Cardiac septum (tissue), 1 donor: ENCODE measurements at places on chromosomes 4 and X. TPM values are rescaled to one million over a fixed set of nuclear protein-coding genes. Genes with fewer than 3 reads are reported as not detected.

The PLP1 gene
- 2.2 TPM for total RNA-seq

The SLC4A4 gene
- total RNA-seq: 22.0 TPM

DNA sequence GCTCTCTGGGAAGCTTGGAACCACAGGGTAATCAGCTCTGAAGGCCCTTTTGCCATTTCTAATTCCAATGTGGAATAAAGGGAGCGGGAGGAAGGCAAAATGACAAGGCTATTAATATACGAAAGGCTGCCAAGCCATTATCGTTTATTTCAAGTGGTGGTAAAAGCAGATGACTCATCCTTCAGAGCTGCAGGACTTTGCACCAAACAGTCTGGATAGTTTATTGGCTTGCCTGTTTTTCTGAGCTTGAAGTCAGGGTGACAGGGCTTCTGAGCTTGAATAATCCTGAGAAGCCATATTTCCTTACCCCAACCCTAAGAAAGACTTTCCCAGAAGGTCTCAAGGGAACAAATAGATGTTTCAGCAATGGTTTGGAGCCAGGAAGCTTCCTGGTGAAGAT, 7.7 kb upstream of the GABRE start:
- no peak for DNase-seq

- DNase-seq: no peak
These were observed 29.8 kb downstream of the PRSS12 start for GRCh38 chr4:118322831-118323502.

The OTC gene
- not detected for total RNA-seq

The NOX1 gene
- total RNA-seq: not detected

DNA sequence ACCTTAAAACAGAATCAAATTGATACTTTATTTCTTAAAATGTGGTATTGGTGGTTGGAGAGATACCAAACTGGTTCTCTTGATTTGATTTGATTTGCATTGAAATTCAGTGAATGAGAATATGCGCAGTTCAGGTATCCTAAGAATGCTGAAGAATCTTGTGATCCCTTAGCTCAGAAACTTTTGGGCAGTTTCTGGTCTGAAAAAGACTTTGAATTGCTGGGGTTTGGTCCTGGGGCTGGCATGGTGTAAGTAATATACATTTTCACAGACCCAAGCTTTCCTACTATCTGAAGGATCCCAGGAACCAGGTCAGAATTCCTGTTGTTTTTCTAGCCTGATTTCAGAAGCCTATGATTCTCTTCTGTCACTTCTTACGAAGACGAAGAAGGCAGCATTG, 6.6 kb downstream of the RAB33B start:
- no peak for DNase-seq

GRCh38 chr4:22237155-22237751, 278.6 kb downstream of the ADGRA3 start:
- DNase-seq: no peak

DNA sequence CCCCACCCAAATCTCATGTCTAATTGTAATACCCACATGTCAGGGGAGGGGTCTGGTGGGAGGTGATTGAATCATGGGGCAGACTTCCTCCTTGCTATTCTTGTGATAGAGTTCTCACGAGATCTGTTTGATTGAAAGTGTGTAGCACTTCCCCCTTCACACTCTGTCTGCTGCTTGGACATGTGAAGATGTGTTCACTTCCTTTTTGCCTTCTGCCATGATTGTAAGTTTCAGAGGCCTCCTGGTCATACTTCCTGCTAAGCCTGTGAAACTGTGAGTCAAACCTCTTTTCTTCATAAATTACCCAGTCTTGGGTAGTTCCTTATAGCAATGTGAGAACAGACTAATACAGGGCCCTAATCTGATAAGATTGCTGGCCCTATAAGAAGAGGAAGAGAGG, 1514.8 kb downstream of the RPA4 start:
- no peak for DNase-seq

- no peak for DNase-seq
These were observed 14.3 kb upstream of the C4orf50 start for GRCh38 chr4:6032249-6033244.

The EDA2R gene
- total RNA-seq: 5.7 TPM

The AFM gene
- total RNA-seq: not detected

- no peak for DNase-seq
These were observed 67.2 kb downstream of the INPP4B start for GRCh38 chr4:142778900-142779299.

- no peak for DNase-seq
These were observed 86.2 kb upstream of the FRMPD4 start for GRCh38 chrX:12052109-12052508.

GRCh38 chrX:123311486-123311885, 127.4 kb downstream of the GRIA3 start:
- DNase-seq: no peak

DNA sequence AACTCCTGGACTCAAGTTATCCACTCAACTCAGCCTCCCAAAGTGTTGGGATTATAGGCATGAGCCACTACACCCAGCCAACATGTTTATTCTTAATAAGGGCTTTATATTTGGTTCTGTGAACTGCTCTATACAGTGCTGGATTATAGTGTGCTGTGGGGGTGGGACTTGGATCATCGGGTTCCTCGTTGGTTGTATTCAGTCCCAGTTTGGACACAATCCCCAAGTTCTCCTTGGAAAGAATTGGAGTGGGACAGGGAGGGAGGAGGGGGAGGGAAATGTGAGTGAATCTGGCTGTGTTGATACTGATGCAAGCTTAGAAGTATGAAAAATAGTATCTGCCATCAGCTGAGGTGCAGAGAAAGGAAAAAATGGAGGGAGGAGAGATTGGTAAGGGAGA, 121.3 kb downstream of the KIT start:
- no peak for DNase-seq

GRCh38 chr4:79857811-79858210, 215.2 kb downstream of the ANTXR2 start:
- DNase-seq: no peak

DNA sequence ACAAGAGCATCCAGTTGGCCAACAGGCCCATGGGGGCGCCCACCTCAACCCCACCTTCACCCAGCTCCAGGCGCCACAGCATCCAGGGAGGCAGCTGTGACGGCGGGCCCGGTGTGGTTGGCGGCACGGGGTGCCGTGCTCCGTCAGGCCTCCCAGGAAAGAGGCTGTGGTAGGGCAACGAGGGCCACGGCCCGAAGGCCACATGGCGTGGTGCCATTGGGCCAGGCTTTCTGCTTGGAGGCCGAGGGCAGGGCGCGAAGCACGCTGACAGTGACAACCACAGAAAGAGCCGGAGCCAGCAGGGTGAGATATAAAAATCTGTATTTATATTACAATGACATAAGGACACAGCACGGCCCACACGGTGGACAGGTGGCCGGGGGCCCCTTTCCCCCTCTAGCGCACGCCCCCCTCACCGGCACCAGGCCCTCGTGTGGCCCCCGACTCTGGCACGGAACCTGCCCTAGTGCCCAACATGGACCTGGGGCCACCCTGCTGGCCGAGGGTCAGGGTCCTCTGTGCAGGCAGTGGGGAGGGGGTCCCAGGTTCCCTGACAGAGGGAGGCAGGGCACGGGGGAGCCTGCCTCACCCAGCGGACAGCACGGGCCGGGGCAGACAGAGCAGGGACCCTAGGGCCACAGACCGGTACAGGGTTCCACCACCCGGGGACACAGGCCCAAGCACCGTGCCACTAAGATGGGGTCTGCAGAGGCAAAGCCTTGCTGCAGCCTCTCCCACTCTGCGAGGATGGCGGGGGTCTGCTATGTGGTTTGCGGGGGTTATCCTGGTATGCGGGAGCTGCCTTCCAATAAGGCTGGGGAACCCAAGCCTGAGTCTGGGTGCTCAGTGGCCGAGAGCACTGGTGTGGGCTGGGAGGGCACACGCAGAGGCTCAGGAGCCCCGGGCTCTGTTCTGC, 5.5 kb upstream of the HAUS3 start:
- no peak for DNase-seq

DNA sequence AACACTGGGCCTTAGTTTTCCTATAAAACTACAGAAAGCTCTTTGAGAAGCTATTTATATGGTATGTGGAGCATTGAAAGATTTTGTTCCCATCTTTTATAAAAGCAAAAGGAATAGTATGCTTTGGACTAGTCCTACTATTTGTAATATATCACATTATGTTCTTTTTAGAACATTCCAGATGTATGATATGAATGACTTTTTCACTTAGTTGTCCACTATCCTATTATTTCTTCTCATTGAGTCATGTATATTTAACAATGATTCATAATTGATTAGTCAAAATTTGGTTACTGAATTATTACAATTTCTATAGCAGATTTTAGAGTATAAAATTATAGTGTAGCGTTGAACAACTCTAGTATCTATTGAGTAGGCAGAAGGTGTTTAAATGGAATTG, 34.2 kb downstream of the RASSF6 start:
- DNase-seq: no peak

The GLOD5 gene
- total RNA-seq: not detected

GRCh38 chrX:4708970-4709760, 995.7 kb upstream of the PRKX start:
- DNase-seq: no peak

The MAGEB10 gene
- total RNA-seq: not detected

DNA sequence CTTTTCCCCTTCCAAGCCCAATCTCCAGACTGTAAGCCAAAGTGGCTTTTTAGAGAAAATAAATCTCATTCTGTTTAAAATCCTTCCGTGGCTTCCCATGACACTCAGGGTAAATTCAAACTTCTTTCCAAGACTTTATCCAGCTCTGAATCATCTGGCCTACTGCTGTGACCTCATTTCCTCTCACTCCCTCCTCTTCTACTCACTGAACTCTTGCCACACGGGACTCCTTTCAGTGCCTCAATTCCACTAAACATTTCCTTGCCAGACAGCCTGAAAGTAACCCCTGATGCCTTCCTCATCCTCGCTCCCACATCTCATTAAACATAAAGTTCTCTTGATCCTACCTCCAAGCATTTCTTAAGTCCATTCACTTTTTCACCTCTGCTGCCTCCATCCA, 27.8 kb upstream of the RNF128 start:
- no peak for DNase-seq

The SLC7A11 gene
- 0.19 TPM for total RNA-seq

The ITM2A gene
- 57.8 TPM for total RNA-seq

The PABPC1L2A gene
- not detected for total RNA-seq

The EPGN gene
- total RNA-seq: not detected

The MAGEC3 gene
- total RNA-seq: not detected

The SYNPO2 gene
- total RNA-seq: 316 TPM

GRCh38 chr4:154928640-154929257, 147.7 kb downstream of the RBM46 start:
- no peak for DNase-seq

The BRS3 gene
- total RNA-seq: not detected

GRCh38 chr4:85419103-85419502, 55.8 kb upstream of the ARHGAP24 start:
- DNase-seq: no peak

The ALB gene
- total RNA-seq: not detected

- DNase-seq: no peak
These were observed 25.3 kb downstream of the TSC22D3 start for GRCh38 chrX:107750263-107750662.

The COMMD8 gene
- 21.1 TPM for total RNA-seq

DNA sequence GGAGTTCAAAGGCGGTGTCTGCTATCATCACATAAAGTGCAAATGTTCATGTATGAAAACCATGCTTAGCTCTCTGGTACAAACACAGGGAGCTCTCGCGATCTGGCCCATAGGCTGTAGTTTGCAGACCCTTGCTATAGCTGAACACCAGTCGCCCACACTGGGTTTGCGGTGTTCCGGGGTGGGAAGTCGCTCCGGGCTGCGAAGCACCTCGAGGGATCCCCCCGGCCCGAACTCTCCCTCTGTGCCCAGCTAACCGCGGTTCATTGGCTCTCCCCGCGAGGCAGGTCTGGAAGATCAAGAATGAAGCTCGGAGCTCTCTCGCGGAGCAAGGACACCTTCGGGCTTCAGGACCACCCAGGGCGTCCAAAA, 341 bp upstream of the PRPS2 start:
- no peak for DNase-seq

The DUSP9 gene
- total RNA-seq: not detected

- no peak for DNase-seq
These were observed 5.2 kb downstream of the SH3KBP1 start for GRCh38 chrX:19882066-19882775.

DNA sequence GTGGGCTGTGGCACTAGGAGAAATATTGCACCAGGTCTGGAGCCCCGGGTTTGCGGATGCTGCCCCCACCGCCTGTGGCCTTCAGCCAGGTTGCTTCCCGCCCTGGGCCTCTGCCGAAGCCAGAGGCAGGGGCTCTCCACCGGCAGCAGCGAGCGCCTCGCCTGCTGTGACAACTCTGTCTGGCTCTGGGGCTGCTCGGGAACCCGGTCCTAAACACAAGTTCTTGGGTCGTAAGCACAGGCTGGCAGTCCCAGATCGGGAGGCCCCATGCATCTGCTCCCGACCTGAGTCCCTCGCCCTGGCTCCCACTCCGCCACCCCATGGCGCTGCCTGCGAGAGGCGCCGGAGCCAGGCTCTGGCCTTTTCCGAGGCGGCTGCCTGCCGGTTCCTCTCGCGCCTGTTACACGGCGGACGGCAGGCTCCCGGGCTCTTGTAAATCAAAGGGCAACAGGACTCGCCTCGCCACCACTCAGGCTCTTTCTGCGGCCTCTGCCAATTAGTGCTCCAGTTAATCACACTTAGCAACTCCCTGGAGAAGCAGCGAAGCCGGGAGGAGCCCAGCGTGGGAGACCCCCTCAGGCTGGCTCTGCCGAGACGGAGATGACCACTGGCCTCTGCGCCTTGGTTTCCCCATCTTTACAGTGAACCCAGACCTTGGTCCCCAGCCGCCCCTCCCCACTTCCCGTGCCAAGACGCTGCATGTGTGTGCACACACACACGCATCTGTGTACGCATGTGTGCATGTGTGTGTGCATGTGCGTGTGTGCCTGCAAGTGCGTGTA, 109.2 kb downstream of the DCTD start:
- DNase-seq: no peak

DNA sequence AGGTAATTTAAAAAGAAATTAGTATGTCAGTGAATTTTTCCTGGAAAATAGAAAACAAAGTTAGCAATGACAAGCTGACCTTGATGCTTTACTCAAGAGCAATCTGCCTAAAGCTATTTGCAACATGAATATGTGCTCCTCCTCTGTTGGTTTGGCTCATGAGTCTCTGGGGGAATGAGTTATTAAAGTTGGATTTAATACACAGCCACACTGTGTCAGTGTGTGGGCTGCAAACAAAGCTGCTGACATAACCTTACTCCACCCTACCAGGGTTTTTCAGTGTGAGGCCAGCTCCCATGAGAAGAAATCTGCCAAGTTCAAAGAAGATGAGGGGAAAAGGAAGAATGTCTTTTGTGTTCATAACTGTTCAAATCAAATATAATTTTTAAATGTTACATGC, 280.5 kb downstream of the TLL1 start:
- no peak for DNase-seq
